ENCODE measurements at places on chromosomes 16 and 17.

DNA sequence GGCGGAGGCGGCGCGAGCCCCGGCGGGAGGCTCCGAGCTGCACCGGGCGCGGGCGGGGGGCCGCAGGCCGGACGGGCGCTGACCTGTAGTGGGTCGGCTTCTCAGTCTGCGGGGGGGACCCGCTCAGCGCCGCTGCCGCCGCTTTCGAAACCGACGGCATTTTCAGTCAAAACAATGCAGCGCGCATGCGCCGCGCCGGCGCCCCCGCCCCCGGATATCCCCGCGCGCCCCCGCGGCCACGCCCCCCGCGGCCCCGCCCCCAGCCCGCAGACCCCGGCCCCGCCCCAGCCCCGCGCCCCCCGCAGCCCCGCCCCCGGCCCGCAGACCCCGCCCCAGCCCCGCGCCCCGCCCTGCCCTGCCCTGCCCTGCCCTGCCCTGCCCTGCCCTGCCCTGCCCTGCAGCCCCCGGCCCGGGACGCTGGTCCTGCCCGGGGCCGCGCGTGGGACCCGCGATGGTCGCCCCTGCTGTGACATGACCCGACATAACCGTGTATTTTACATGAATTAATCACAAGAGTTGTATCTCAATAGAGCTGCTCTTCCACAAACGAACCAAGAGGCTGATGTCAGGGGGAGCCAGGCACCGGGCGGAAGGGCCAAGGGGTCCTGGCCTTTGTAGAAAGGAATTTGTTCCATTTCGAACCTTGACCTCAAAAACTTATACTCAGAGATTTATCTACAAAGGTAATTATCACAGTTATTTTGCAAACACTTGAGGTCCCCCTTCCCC, at the start of gene UNKL:
TSS of gene UNKL (minus strand) at position 173 of the 729 bp plus-strand sequence. CDS start at position 160, 13 bp downstream.
- DNase-seq = peak; percentile 73

DNA sequence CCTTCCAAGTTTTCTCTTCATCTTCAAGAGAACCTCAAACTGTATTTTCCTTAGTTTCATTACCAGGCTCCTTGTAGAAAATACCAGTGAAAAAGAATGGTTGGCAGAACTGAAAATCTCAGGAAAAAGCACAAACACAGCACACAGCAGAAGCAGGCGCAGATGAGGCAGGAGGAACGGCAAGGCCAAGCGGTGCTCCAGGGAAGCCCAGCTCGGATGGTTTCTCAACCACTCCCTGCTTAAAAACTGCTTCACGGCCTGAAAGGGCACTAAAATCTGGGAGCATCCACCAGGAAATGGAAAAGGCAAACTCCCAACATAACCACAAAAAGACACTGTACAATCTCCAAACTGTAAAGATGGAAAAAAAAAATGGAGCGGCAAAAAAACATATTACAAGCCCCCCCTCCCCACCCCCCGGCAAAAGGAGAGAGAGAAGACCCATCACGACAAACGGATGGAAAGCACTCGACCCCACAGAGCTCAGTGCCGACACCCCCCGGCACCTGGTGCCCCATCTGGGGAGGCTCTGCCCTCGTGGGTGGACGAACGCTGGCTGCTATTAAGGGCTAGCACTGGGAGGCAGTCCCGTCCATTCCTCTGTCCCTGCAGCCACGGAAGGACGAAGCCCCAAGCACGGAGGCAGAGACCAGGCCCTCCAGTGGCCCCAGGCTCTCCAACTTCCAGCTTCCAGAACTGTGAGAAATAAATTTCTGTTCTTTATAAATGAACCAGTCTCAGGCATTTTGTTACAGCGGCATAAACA, 127.5 kb downstream of the ZNF778 start:
- no peak for DNase-seq

DNA sequence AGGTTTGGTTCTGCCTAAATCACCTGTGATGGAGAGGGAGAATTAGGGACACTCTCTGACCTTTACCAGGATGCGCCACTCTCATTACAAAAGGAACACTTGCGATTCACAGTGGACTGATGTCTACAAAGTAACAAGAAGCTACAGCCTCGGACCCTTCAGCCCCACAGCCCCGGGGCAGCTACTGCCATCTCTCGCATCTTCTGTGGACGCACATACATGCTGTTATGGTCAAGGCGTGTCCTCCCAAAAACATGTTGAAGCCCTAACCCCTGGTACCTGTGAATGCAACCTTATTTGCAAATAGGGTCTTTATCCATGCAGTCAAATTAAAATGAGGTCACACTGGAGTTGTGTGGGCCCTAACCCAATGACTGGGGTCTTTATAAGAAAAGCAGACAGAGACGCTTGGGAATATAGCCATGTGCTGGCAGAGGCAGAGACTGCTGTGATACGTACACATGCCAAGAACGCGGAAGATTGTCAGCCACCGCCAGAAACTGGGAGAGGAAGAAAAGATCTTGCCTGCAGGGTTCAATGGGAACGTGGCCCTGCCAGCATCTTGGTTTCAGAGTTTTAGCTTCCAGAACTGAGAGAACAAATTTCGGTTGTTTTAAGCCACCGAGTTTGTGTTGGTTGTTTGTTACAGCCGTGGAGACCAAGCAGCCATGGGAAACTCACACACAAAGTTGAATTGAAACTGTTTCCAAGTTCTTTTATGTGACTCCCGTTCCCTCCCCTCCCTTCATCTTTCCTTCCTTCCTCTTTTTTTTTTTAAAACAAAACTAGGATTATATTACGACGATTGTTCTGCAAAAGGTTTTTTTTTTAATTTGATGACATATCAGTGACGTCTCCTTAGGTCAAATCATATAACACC, 23.1 kb downstream of the ATP2C2 start:
- DNase-seq = no peak

DNA sequence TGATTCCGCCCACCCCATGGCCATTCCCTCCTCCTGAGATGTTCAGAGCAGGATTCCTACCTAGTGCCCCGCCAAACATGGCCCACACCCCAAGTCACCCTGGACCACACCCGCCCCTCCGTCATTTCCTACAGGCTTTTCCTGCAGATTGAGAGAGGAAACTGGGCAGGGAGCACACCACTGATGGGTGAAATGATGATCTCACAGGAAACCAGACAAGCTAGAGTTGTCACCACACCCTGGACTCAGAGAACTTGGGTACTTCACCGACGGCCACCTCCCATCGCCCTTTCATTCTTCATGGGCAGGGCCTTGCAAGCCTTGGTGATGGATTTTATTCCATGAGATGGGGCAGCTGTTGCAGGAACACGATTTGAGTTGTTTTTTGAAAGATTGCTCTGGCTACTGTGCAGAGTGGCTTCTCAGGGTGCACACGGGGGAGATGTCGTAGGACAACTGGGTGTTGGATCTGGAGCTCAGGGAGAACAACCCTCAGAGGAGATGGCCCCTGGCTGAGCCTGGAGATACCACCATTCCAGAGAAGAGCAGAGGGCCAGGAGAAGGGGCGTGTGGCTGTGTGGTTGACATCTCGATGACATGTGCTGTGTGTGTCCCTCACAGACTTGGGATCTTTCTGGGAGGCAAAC, 7.4 kb upstream of the B9D1 start:
- no peak for DNase-seq

DNA sequence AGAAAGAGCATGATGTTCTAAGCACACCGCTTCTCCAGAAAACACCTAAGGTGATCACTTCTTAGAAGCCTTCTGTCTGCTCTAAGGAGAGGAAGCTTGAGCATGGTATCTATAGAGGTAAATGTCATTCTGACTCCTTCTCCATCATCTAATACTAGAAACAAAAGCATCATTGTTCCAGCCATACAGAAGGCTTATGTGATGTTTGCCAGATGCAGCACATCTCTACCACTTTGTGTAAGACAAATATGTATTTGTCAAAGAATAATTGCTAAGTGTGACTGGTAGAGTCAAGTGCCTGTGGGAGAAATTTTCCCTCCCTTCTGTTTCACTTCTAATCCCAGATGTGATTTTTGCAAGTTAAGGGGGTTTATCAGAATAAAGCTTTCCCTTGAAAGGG, 217.1 kb downstream of the HS3ST3A1 start:
- DNase-seq = no peak

DNA sequence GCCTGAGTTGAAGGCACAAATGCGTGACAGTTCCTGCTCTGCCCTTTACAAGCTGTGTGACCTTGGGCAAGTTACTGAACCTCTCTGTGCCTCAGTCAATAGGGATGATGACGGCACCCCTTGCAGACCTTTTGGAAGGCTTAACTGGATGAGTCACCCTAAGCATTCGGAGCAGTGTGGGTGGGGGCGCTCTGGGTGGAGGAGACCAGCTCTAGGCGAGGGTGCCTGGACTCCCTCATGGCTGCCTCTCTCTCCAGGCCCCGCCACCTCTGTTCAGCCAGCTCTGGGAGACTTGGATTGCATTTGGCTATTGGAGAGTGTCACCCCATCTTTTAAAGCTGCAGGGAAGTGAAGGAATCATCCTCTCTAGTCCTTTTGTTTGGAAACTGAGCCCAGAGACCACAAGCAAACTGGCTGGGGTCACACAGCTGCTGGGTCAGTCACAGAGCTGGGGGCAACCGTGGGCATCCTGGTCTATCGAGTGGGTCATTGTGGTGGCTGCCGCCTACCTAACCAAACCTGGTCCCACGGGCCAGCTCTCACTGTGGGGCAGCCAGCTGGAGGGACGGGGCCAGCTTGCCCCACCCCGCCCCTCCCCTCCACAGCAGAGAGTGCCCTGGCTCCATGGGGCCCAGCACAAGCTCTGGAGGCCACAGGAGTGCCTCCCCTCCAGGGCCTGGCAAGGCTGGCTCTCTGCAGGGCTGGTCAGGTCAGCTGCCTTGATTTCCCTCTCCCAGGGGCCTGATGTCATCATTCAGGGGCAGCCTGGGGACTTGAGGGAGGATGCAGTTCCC, 20.2 kb upstream of the GSE1 start:
- no peak for DNase-seq

DNA sequence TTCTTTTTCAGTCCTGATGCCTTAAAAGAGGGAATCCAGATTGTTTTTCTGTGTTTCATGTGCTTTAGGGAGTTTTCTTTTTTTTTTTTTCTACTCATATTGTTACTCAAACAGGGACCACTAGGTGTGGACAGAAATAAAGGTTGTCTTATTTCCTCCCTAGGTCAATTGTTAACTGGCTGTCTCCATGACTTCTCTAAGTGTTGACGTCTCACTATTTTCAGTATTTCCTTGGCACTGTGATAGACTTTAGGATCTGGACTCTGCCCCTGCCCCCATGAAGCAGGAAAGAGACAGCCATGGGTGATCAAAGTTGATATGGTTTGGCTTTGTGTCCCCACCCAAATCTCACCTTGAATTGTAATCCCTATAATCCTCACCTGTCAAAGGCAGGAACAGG, 73.7 kb downstream of the AKAP1 start:
- no peak for DNase-seq

GRCh38 chr16:68724797-68725196, 12.3 kb upstream of the CDH1 start:
- DNase-seq = peak; percentile 98

GRCh38 chr17:80844418-80844990, 147.1 kb upstream of the CHMP6 start:
- DNase-seq = no peak

- DNase-seq = no peak
These were observed 96.7 kb upstream of the FAM20A start for GRCh38 chr17:68697850-68698361.

GRCh38 chr17:42667088-42667951, 8.2 kb downstream of the TUBG2 start:
- DNase-seq = peak; percentile 73

DNA sequence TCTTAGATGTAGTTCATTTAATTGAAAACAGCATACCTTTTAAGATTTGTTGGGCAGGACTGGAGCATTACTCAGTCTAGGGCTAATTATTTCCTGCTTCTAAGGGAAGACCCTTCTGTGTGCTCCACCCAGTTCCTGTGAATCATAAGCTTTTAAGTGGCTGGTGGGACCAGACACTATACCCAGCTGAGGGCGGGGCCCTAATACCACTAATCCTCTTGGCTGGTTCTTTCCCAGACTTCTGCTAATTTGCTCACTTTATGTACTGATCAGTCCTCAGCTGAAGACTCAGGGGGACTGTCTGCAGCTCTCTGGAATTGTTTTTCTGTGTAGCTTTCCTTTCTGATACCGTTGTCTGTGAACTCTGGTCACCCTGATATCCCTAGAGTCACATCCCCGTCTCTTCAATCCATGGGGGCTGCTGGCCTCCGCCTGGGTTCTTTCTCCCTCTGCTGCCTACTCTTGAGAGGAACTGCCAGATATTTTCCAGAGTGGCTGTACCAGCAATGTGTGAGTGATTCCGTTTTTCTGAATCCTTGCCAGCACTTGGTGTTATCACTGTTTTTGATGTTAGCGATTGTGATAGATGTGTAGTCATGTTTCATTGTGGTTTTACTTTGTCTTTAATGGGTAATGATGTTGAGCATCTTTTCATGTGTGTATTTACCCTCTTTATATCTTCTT, 35.1 kb downstream of the MFSD11 start:
- DNase-seq = peak; percentile 78

GRCh38 chr16:30354423-30355143, 525 bp downstream of the CD2BP2 start:
- peak; percentile 37 for DNase-seq

GRCh38 chr17:81621494-81622130, 15.3 kb downstream of the NPLOC4 start:
- no peak for DNase-seq

- DNase-seq = no peak
These were observed 17.7 kb downstream of the FOXL1 start for GRCh38 chr16:86595983-86596605.

GRCh38 chr17:45883063-45883462, 11.3 kb upstream of the MAPT start:
- no peak for DNase-seq

DNA sequence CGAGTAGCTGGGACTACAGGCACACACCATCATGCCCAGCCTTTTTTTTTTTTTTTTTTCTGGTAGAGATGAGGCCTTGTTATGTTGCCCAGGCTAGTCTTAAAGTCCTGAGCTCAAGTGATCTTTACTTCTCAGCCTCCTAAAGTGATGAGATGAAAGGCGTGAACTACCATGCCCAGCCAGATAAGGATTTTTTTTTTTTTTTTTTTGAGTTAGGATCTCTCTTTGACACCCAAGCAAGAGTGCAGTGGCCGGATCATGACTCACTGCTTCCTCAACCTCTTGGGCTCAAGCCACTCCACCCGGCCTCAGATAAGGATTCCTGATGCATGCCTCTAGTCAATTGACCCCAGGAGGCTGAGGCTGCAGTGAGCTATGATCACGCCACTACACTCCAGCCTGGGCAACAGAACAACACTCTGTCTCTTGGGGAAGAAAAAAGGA, 11.2 kb upstream of the PLEKHG4 start:
- DNase-seq = peak; percentile 98

DNA sequence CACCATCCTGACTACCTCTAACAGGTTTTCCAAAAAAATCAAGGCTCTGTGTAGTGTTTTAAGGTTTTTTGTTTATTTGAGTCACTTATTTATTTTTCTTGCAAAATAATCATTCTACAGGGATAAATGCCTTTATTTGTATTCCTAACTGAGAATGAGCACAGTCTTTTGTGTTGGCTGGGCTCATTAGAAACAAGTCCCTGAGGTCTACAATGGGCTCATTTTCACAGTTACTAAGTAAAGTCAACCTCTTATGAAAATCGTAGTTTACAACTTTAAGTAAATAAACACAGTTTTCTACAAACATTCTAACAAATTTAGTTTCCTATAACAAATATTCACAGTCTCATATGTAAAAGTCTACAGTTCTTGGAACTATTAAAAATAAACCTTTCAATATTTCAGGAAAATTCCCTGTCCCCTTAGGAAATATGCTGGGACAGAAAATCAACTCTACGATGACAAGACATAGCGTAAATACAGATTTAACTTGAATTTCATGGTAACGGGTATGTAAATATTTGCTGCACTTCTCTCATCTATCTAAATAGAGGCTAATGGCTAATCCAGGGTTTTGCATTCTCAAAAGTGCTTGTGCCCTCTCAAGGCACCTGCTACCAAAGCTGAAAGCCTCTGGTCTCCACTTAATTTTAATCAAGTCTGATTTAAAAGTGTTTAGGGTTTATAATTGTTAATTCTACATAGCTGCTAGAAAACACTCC, 31.5 kb upstream of the CDH5 start:
- no peak for DNase-seq
